ENCODE measurements at places on chromosomes 3 and 15.

GRCh38 chr3:7333125-7333524, 472.2 kb downstream of the GRM7 start:
- DNase-seq: no peak

DNA sequence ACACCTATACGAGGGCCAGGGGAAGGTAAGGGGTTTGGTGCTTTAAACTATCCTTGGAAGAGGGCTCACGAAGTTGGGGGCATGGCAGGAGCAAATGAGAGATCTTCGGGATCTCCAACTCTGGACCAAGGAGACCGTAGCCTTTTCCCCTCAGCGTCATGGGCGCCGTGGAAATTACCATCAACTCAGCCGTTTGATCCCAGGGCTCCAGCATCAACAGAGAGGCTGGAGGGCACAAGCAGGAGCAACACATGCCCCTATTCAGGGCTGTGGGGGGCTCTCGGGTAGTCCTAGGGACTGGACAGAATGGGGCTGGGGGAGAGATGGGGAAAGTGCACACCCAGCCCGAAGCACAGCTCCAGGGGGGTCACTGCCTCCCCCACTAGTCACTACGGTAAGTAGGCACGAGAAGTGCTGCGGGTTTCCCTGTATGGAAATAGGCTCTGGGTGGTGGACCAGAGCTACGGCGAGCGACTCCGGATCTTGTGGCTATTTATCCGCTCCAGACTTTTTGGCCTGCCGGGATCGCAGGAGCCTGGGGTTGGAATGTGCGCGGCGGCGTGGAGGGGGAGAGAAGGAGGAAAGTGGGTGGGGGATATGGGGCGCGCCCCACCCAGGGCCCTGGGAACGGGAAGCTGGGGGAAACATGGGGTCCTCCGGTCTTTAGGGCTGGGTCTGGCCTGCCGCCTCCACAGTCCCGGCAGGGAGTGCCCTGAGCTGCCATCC, 539 bp upstream of the LAMB2 start:
- DNase-seq: peak; percentile 92

DNA sequence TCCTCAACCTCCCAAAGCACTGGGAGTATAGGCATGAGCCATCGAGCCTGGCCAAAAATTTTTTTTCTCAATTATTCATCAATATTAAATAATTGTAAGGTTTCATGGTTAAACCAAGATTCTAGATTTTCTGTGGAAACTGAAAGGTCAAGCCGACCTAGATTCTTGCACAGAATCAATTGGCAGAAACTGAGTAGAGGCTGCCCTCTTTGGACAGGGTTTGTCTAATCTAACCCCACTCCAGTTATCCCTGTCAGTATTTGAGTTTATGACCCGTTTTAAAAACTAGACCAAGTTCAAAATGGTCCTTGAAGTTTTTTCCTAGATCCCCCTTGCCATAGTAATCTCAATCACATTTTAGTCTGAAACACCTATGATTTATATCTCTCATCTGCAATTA, 8.6 kb upstream of the ADAM10 start:
- DNase-seq: no peak

GRCh38 chr3:8882642-8883041, 80.6 kb downstream of the RAD18 start:
- DNase-seq: no peak

DNA sequence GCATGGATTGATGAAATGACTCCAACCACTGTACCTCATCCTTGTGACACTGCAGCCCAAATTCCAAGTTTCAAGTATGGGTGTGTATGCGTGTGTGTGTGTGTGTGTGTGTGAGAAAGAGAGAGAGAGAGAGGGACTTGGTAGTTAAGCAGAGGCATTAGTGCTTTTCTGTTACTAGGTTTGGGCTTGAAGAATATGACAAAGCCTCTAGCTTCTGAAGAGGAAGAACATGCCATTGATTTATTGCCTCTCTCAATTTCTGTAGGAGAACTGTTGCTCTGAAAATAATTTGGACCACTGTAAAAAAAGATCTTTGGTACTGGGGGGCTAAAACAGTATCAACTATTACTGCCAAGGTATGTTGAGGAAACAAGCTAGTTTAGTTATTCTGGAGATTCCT, 139.2 kb downstream of the AQP9 start:
- no peak for DNase-seq

DNA sequence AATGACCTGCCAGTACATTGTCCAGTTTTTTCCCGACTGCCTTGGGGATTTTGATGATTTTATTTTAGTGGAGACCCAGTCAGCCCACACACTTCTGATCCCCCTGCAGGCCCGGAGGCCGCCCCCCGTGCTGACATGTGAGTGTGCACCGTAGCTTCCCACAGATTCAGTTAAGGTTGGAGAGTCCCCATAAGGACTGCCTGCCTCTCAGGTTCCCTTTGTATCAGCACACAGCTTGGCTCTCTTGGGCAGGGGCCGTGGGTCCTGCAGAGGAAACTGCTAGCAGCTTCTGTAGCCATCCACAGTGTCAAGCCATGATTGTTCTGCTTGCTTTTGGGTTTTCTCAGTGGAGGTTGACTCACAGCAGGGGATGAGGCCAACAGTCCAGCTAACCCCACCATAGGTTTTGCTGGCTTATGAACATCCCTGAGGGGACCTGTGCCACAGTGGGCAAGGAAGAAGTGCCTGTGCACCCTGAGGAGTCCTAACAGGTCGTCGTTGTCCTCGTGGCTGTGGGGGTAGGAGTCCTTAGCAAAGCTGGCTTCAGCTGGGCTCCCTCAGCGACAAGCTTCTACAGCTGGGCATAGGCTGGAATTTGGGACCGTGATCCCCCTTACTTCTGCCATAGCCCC, 46.4 kb downstream of the DLEC1 start:
- DNase-seq: no peak

DNA sequence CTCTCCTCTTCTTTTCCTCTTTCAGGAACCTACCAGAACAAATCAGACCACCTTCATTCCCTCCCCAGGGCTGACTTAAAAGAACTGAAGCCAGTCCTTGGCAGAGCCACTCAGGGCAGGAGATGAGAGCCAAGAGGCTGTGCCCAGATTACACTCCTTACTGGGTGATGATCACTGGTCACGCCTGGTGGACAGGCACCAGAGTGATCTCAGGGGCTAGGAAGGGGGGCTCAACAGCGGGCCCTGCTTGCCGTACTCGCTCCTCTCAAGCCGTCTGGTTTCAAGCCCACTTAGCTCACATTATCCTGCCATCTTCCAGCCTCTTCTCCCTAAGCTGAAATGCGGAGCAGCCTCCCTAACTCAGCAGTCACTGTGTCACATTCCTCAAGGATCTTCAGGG, 1.7 kb upstream of the FAH start:
- no peak for DNase-seq

- DNase-seq: no peak
These were observed 77.2 kb upstream of the FGF12 start for GRCh38 chr3:192804502-192804901.

DNA sequence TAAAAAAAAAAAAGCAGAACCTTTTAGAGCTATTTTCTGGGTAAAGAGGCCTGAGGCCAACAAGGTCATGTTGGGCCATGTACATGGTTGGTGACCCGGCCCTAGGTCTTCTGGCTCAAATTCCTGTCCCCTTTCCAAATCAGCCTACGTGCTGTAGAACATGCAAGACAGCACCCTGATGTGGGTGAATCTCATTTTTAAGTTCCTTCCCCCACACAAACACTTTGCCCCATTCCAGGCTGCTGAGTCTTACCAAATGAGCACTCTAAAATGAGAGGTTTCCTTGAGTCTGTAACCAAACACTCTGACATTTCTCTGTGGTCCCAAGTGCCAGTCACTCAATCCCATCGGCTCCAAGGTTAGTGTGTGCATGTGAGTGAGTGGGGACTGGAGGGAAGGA, 9.4 kb downstream of the BCL6 start:
- no peak for DNase-seq

GRCh38 chr15:74234598-74234875, 1.6 kb upstream of the CCDC33 start:
- no peak for DNase-seq

- DNase-seq: no peak
These were observed 117.3 kb downstream of the RPL22L1 start for GRCh38 chr3:170752571-170753155.
